Adrenal gland (tissue), 19 donors: ENCODE measurements at places on chromosomes 1 and 21. TPM values are rescaled to one million over a fixed set of nuclear protein-coding genes. Genes with fewer than 3 reads are reported as not detected.

- DNase-seq = no peak
These were observed 45.6 kb downstream of the KYAT3 start for GRCh38 chr1:88946861-88947260.

- no peak for DNase-seq
These were observed 2.4 kb upstream of the RAB4A start for GRCh38 chr1:229268505-229268904.

DNA sequence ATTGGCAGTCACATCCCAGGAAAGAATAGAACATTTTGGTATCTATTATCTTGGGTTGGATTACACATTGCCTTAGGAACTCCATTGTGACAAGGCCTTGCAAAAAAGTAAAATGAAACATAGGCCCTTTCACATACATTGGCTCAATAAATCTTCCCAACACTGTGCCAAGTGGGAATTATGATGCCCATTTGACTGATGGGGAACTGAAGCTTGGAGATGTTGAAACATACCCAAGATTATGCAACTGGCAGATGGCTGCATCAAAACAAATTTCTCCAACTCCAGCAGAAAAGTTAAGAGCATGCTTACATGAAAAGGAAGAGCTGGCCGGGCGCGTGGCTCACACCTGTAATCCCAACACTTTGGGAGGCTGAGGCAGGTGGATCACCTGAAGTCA, 26.9 kb downstream of the PLEKHO1 start:
- no peak for DNase-seq

DNA sequence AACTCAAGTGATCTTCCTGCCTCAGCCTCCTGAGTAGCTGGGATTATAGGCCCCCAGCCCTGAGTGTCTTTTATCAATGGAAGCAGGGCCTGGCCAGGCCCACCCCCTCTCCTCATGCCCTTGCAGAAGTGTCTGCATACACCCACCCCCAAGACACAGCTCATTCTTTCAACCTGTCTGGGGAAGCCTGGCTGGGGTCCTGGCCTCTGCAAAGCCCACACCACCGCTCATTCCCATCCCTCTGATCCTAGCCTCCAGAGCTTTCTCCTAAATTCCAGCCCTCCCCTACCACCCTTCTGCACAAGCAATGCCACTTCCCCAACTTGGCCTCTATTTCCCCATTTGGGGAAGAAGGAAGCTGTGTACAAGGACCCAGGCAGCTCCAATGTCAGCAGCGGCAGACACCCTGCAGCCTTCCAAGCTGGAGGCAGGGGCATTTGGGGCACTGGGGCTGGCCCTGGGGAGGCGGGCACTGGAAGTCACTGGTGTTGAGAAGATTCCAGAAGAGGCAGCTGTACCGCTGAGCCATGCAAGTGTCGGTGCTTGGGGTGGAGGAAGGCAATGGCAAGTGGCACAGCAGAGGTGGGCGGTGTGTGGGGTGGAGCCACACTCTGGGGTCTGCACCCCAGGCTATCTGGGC, 33.7 kb upstream of the ARF1 start:
- no peak for DNase-seq

DNA sequence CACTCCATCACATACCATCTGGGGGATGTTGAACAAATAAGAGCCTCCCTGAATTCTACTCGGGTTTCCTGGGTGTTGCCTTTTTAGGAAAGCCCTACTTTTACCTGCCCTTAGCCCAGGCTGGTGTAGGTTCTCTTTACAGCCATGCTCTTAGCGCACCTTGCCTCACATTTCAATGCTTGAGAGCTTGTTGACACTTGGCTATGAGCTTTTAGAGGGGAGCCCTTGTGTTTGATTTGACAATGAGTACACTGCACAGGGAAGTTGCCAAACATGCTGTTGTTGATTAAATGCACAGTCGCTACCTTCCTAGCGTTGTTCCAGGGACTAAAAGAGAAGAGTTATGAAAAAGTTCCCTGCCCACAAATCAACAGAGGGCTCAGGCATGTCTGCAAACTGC, 103.8 kb downstream of the TRABD2B start:
- DNase-seq = no peak

GRCh38 chr1:184843732-184844495, 89.3 kb upstream of the EDEM3 start:
- no peak for DNase-seq

DNA sequence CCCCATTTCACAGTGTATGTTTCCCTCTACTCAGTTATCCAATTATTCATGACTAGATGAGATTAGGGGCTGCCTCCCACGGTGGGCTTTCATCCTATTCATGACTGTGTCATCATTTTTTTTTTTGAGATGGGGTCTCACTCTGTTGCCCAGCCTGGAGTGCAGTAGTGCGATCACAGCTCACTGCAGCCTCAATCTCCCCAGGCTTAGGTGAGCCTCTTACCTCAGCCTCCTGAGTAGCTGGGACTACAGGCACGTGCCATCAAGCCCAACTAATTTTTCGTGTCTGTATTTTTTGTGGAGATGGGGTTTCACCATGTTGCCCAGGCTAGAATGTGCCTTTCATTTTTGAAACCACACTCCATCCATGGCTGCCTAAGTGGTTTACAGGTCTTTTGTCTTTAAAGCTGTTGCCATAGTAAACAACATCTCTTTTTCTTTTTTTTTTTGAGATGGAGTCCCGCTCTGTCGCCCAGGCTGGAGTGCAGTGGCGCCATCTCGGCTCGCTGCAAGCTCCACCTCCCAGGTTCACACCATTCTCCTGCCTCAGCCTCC, 60.0 kb downstream of the PIK3CD start:
- no peak for DNase-seq

- DNase-seq = no peak
These were observed 184.5 kb upstream of the EDN2 start for GRCh38 chr1:41668967-41669366.

DNA sequence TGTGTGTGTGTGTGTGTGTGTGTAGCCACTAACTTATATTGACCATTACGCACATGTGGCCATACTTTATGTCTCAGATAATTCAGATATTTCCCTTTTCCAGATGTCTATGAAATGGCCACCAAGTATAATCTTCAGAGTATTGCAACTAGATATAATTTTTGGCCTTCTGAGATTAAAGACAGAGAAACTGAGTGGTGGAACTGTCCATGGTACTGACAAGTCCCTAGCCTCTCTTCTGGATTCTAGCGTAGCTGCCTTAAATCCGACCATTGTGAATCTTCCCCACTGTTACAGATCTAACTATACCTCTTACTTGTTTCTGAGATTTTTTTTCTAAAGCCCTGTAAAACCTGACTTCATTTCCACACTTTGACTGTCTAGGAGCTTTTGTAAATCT, 100.0 kb upstream of the SERTAD4 start:
- DNase-seq = no peak

DNA sequence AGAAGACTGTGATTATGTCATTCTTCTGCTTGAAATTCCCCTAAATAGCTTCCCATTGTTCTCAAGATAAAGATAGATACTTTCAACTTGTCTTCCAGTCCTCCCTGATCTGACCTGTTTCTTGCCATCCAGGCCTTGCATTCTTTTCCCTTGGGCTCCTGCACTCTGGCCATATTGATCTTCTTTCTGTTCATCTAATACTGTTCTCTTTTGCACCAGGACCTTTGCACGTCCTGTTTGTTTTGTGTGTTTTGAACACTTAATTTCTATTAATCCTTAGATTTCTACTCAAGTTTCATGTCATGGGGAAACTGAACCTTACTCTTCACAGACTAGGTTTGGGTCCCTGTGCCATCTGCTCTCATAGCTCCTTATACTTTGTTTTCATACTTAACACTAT, 65.1 kb downstream of the MAGI3 start:
- no peak for DNase-seq

DNA sequence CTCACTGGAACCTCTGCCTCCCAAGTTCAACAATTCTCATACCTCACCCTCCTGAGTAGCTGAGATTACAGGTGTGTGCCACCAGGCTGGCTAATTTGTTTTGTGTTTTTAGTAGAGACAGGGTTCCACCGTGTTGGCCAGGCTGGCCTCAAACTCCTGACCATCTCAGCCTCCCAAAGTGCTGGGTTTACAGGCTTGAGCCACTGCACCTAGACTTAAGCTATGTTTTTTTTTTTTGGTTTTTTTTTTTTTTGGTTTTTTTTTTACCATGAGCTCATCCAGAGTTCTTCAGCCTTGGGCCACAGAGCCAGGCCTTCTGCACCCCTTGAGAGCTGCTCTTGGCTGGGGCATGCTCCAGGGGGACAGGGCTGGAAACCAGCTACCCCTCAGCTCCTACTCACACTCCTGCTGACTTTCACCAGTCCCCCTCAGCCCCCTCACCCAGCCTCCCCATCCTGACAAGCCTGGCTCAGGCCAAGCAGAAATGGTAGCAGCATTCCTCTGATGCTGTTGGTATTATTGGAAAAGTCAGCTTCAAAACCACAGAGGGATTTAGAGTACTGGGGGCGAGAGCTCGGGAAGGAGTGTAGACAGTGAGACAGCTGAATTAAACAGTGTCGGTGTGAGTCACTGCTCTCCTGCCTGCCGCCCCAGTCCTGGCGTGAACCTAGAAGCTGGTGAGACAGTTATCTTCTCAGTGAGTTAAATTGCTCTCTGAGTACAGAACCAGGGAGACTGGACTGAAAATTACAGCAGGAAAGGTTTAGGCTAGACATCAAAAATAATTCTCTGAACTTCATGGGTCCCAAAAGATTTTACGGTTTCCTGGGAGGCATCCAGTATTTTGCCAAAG, 63.7 kb downstream of the NAV1 start:
- DNase-seq = no peak

DNA sequence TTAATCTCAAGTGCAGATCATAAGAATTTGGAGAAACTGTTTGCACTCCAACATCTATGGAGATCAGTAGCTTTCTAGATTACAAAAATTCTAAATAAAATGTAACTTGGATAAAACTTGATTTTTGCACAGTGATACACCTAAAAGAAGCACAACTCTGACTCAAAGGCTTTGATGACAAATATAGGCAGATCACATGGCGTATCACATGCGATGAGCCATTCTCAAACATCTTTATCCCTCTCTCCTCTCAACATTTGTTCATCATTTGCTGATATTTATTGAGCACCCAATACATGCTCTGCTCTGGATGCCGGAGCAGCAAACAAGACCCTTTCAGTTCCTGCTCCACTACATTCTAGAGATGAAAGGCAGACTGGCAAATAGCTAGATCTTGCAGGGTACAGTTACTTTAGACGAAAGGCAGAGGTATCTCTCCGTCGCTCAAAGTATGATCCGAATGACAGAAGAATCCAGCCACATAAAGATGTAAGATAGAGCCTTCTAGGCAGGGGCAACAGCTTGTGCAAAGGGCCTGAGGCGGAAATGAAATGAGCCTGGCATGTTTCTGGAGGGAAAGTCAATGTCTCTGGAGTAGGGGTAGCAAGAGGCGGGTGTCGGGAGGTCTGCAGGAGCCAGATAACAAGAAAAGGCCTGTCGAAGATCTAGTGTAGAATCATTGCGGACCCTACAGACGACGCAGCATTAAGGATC, 145.8 kb upstream of the ERRFI1 start:
- DNase-seq = no peak

GRCh38 chr1:2025491-2025981, 6.4 kb downstream of the GABRD start:
- DNase-seq = peak; percentile 76

The KRTAP10-11 gene
- not detected for polyA plus RNA-seq

The RORC gene
- 6.4 TPM for polyA plus RNA-seq
